Naive thymus-derived CD8-positive, alpha-beta T cell (primary cell): ENCODE measurements at places on chromosomes 16 and 17. TPM values are rescaled to one million over a fixed set of nuclear protein-coding genes. Genes with fewer than 3 reads are reported as not detected.

DNA sequence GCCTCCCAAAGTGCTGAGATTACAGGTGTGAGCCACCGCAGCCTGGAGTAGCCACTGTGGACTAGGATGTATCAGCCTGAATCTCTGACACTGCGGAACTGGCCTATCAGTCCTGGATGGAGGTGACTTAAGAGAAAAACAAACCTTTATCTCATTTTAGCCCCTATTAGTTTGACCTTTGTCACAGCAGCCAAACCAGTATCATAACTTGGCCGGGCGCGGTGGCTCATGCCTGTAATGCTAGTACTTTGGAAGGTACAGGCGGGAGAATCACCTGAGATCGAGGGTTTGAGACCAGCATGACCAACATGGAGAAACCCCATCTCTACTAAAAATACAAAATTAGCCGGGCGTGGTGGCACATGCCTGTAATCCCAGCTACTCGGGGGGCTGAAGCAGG, 51.8 kb upstream of the USP7 start:
- no peak for DNase-seq

DNA sequence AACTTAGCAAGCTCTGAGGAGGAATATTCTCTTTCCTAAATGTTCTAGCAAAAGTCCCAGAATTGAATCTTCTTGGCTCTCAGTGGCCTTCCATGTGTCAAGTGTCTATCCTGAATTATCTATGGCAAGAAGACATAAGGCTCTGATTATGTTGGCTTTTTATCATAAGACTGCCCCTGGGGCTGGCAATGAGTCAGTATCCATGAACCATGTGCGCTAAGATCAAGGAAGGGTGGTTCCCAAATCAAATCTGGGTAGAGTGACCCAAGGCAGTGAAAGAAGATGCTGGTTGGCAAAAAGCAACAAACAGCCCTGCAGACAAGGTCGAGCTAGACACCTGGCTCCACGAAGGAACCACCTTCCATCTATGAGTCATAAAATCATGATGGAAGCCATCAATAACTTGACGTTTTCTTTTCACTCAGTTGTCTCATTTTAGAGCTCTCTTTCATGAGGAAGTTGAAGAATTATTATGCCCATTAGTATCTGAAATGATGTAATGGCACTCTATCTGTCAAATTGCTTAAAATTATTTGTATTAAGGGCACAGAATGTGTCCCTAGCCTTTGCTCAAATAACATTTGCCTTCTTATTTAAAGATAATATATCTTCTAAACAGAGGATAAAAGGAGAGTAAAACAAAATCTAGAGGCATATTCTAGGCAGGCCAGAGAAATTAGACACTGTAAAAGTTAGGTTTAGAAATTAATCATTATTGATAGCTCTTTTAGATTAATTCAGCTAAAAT, 657.7 kb upstream of the GOT2 start:
- no peak for DNase-seq

GRCh38 chr17:77478899-77479298, 338.1 kb downstream of the SEC14L1 start:
- DNase-seq = no peak

The CHST4 gene
- polyA plus RNA-seq = not detected

GRCh38 chr16:57775661-57776469, 26.4 kb downstream of the KIFC3 start:
- DNase-seq = no peak

The GP1BA gene
- polyA plus RNA-seq = 0.13 TPM

The AIPL1 gene
- not detected for polyA plus RNA-seq

The MYH3 gene
- 0.60 TPM for polyA plus RNA-seq

The GDPD1 gene
- polyA plus RNA-seq = 4.0 TPM

The ZNF598 gene
- polyA plus RNA-seq = 3.6 TPM

DNA sequence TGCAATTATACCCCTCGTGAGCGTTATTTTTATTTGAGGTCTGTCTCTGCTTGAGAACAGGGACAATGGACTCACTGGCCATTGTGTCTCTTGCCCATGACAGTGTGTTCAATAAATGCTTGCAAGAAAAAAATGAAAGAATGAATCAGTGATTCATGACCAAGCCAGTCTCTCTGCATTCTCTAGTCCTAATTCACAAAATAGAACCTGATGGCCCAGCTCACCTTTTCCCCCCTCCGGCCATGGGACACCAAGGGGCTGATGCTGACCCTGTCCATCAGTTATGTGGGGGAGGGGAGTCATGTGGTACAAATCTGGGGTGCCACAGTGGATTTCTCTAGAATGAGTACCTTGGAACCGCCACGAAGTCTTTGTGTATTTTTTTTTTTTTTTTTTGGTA, 38.2 kb downstream of the CCDC42 start:
- no peak for DNase-seq

GRCh38 chr17:81723651-81724209, 11.6 kb downstream of the SLC25A10 start:
- DNase-seq = no peak

The CASKIN1 gene
- polyA plus RNA-seq = not detected

DNA sequence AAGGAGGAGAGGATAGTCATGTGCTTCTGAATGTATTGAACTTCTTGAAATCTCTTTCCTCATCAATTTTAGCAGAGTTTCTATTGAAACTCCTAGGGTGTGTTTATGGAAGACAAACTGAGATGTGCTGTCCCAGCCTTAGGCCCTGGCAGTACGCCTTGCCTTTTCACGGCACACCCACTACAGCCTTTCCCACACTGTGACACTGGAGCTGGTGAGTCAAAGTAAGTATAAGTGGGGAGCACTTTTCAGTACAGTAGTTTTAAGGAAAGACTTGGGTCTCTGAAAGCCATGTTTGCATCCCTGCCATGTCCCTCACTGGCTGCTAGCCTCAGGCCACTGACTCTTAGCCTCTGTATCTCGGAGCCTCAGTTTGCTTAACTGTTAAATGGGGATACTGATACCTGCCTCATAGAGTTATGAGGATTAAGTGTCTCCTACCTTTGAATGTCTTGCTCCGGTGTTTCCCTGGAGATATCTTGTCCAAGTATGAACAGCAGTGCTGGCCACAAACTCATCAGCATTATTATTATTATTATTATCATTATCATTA, 144.7 kb upstream of the CRHR1 start:
- DNase-seq = no peak

The CRYBA1 gene
- polyA plus RNA-seq = not detected

The FBXW10B gene
- polyA plus RNA-seq = not detected

GRCh38 chr16:4345836-4346781, 5.0 kb downstream of the PAM16 start:
- no peak for DNase-seq

DNA sequence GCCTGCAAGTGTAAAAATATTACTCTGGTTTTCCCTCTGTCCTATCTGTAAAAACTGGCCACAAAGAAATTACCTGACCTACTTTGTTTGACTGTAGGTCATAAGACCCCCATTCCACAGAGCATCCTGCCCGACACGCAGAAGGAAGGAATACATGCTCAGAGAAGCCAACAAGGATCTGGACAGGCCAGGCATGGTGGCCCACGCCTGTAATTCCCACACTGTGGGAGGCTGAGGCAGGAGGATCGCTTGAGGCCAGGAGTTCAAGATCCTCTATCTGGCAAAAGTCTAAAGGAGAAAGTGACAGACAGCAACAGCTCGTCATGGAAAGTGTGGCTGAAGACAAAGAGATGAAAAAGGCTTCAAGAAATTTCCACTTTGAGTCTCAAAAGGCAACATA, 78.2 kb upstream of the RNU2-1 start:
- no peak for DNase-seq

The SLX1A gene
- polyA plus RNA-seq = 44.2 TPM

DNA sequence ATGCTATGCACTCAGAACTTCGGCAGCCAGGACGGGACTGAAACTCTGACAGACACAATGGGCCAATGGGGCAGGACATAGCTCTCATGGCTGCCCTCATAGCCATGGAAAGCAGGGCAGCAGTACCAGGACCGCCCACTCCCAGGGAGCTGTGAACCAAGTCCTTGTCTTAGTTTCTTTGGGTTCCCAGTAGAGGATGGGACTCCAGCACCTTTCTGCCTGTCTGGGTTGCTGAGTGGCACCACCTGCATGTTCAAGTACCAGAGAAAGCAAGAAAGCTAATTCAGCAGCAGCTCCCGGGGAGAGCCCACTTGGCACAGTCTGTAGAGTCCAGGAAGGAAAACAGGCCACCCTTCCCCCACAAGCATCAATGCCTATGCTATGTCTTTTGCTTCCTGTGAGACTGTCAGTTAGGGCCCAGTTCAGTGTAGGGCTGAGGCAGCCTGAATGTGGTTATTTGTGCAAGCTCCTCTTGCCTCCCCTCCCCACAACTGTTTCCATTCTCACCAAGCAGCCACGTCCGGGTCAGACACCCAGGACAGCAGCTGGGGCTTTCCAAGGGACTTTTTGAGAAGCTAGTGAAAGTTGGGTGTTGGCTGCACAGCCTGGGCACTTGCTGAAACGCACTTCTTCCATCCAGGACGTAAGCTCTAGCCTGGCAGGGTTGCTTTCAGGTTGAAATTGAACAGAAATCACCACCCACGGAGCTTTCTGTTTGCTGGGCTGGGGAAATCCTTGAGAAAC, 7.8 kb downstream of the SUPT4H1 start:
- peak; percentile 79 for DNase-seq

GRCh38 chr16:55737318-55737717, 81.5 kb downstream of the SLC6A2 start:
- no peak for DNase-seq

DNA sequence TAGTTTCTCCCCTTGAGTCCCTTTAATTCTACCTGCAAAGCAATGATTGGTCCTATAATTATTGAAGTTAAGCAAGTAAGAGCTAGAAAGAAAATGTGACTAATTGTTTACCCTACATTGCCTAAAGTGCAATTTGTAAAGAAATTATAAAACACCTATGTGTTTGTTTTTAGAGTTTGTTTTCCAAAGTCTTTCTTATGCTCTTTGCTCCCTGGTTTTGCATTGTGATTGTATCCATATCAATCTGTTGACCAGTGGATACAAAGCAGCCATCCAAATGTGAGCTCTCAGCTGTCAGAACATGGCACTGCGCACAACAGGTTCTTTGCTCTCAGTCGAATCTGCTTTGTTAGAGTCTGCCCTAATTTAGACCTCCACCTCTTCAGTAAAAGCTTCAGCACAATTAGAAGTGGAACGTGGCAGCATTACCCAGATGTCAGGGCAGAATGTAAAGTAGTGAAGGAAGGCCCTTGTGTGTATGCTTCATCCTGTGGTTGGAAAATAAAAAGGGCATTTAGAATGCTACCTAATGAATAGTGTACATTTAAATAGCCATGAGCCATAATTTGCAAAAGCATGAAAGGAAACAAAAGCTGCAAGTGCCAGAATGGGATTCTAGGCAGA, 70.5 kb downstream of the AATF start:
- DNase-seq = no peak

GRCh38 chr16:5336941-5337340, 239.3 kb upstream of the EEF2KMT start:
- no peak for DNase-seq

The SMTNL2 gene
- not detected for polyA plus RNA-seq

GRCh38 chr17:15436473-15437302, 30.7 kb downstream of the CDRT4 start:
- peak; percentile 36 for DNase-seq

DNA sequence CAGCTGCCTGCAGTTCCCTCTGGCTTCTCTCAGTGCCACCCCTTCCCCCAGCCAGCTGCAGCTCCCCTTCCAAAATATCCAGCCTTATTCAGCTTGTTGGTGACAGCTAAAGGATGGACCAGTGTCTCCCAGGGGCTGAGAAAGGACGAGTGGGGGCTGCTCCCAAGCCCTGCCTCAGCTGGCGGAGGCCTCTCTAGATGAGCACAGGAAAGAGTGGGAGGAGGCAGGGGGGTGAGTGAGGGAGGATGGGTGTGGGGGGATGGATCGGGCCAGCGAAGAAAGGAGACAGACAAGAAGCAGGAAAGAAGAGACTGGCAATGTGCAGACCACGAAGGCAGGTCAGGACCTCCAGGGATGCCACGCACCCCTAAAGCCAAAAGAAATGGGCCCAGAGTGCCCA, 17.5 kb downstream of the PIPOX start:
- no peak for DNase-seq

The SLC38A10 gene
- 39.7 TPM for polyA plus RNA-seq

DNA sequence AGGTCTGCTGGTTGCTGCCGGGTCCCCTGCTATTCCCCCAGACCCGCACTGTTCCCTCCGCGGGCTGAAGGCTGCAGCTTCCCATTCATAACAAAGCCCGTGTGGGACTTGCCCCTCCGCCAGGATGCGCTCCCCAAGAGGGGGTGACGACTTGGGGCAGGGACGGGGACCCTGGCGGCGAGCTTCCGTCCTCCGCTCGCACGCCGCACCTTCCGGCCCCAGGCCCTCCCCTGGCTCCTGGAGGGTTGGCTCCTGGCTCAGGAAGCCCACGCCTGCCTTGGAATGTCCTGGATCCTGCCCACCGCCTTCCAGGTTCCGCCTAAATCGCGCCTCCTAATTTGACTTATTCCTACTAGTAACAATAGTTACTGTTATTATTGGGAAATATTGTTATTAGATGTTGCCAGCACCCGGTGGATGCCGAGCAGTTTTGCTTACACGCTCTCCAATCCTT, 1.1 kb upstream of the TFAP4 start:
- peak; percentile 18 for DNase-seq

DNA sequence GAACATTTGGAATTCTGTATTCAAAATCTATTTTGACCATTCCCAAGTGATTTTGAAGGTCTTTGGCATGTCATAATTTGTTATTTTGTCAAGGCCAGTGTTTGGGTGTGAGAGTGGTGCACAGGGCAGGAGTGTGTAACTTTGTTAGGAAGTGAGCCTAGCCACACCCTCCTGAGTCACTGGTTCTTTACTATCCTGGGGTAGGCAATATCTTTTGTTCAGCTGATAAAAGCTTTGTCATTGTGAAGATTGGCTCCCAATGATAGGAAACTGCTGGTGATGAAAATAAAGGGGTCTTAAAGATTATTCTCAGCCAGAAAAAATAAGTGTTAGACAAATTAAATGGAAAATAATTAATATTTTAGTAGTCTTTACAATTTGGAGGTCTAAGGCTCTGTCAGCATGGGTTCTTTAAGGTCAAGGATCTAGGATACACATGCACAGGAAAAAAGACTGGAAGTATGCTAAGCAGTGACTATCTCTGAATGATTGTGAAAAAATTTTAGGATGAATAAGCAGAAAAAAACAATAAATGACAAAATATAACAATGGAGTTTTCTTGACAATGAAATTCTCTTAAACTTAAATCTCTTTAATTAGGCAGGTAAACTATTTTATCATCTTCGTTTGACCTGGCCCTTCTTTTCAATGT, 5.1 kb downstream of the UBN1 start:
- no peak for DNase-seq

DNA sequence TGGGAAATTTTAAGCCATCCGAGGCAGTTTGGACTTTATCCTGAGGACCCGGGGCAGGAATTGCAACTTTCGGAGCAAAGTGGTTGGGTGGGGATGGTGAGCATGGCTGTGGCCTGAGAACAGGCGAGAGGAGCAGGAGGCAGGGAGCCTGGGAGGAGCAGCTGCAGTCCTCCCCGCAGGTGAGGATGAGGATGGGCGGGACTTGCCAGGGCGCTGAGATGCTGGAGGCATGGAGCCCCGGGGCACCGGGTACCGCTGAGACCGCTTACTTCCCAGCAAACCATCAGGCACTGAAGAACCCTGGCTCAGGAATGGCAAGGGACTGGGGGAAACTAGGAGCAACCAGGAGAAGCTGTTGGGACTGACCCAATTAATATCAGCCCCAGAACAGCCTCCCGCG, 210.8 kb downstream of the GSG1L start:
- DNase-seq = no peak
